Anterior cingulate cortex (tissue), 58 donors: ENCODE measurements at places on chromosomes 5 and 9.

DNA sequence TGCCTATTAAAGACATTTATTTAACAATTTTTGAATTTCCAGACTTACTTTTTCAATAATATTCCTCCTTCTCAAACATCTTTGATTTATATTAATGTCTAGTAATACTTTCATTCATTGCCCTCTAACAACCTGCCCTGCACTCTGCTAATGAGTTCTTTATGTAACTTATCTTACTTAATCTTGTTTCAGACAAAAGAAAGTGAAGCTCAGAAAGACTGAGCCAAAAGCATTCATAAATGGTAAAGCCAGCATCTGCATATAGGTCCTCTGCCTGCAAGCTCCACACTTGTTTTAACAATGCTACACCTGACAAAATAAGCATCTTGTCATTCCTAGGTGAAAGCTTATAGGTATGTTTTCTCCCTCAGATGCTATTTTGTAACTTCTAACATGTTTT, 2.4 kb upstream of the TNPO1 start:
- DNase-seq: no peak

- DNase-seq: no peak
Observed at GRCh38 chr9:32741706-32742105, 41.6 kb upstream of the TMEM215 start.

DNA sequence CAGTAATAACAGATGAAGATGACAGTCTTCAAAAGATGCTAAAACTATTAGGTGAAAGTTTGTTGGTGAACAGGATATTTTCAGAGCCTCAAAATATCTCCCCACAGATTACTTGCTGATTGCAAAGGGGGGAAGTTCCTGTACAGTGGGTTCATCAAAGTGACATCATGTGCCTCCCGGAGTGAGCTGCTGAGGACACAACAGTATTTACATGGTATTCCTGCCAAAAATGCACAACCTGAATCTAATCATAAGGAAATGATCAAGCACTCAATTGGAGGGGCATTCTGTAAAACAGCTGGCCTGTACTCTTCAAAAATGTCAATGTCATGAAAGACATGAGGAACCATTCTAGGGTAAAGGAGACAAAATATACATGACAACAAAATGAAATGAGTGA, 18.9 kb upstream of the GLIS3 start:
- no peak for DNase-seq

GRCh38 chr5:148898413-148899075, 72.1 kb downstream of the ADRB2 start:
- no peak for DNase-seq

- peak; percentile 10 for DNase-seq
Observed at GRCh38 chr9:12972608-12973589, 198.1 kb downstream of the LURAP1L start.

GRCh38 chr5:115306011-115306536, 9.6 kb upstream of the CCDC112 start:
- no peak for DNase-seq

DNA sequence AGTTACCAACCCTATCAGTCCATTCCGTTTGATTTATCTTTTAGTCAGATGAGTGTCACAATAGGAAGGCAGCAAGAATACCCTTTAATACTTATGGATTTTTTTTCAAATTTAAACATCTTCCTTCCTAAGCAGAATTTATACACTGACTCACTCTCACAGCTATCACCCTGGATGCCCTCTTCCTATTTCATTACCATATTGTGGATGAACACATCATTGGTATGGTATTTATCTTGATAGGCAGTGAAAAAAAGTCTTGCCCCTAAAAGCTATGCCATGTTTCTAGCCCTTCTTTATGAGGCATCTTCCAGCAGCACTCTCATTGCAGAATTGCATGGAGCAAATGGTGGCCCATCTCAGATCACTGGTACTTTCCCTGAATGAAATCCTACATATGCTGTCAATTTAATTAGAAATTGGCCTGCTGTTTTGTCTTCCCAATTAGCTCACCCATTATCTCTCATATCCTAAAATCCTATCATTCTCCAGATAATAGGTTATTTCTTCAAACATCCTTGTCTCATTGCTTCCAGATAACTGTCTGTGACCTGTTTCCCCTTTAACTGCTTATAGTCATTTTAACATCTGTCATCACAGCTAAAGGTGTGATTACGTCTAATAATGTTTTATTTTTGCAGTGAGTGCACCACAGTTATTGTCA, 433.5 kb upstream of the POU5F2 start:
- DNase-seq: no peak

DNA sequence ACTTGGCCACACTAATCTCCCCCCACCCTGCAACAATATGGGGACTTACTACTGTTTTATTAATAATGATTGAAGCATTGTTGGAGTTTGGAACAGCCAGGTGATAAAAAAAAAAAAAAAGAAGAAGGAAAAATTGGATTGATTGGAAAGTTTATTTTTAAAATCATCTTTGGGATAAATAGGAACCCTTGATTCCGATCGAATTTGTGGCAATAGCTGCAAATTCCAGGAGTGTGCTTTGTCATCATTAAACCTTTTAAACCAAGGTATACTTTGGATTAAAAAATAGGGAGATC, 907 bp upstream of the NR2F1 start:
- no peak for DNase-seq

DNA sequence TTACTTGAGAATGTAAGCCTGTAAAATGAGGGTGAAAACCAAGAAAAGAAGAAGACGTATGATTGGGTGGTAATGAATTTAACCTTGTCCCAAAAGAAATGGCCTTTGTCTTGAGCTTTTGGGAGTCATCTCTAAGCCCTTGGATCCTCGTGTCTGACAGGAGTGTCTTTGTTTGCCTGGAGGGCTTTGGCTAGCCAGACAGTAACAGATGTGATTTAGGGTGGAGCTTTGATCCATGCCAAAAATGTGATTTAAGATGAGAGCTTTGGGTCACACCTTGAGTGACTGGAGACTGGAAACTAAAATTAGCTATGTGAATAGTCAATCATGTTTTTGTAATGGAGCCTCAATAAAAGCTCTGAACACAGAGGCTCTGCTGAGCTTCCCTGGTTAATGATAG, 25.9 kb upstream of the ZFAND5 start:
- DNase-seq: no peak

- DNase-seq: no peak
Observed at GRCh38 chr5:134577022-134577795, 51.7 kb downstream of the JADE2 start.

GRCh38 chr5:27473307-27474046, 435.1 kb upstream of the CDH9 start:
- DNase-seq: no peak

GRCh38 chr9:106277966-106278365, 583.6 kb downstream of the TMEM38B start:
- DNase-seq: no peak

DNA sequence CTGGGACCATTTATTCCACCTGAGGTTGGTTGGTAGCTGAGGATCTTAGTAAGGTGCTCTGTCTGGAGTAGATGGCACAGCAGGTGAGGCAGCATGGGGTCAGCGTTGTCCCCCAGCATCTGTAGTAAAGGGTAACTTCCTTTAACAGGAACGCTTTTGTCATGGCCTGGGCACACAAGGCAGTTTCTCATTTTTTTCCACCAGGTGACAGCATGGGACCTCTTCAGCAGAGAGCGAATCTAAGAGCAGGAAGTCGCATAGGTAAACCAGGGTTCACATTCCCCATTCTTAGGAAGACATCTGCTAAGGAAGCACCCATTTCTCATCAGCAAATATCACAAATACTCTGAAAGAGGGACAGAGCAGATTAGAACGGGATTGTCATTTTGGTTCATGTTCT, 56.5 kb downstream of the GPR107 start:
- no peak for DNase-seq

DNA sequence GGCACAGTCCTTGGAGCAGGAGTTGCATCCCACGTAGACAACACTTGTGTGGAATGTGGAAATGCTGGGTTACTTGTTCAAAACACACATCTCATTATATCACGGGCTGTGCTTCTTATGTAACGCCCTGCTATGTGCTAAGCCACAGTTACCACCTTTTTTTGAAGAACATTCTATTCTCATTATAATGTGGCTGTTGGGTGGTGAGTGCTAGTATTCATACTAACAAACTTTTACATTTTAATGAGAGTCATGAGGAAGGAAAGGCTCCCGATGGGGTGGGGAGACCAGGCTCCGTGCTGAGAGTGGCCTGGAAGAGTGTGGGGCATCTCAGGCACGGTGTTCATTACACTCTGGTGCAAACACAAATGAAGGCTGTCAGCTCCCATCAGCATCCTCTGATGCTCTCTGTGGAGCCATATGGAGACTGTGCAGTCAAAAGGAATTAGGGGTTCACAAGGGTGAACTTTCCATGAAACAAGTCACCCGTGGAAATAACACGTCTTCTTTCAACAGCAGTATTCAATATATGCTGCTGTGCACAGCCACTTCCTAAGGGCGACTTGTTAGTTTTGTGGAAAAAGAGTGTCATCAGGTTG, 153.1 kb upstream of the RAPGEF1 start:
- DNase-seq: no peak

GRCh38 chr9:70859694-70860093, 261.7 kb downstream of the TRPM3 start:
- no peak for DNase-seq

DNA sequence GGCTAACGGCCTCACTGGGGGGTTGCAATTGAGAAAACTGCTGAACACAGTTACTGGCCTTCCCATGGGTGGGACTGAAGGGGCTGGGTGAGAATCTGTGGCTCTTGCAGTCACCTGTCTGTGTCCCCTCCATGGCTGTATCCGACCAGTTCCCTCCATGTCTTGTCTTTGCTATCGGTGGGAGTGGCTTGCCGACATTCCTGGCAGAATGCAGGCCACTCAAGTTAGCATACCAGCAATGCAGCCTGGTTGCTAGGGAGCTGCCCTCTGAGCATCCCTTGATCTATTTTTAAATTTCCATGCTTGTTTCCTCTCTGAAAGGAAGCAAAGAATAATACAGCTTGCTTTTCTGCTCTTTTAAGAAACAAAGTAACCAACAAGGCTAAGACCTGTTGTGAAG, 1509.7 kb upstream of the WWC1 start:
- DNase-seq: no peak

DNA sequence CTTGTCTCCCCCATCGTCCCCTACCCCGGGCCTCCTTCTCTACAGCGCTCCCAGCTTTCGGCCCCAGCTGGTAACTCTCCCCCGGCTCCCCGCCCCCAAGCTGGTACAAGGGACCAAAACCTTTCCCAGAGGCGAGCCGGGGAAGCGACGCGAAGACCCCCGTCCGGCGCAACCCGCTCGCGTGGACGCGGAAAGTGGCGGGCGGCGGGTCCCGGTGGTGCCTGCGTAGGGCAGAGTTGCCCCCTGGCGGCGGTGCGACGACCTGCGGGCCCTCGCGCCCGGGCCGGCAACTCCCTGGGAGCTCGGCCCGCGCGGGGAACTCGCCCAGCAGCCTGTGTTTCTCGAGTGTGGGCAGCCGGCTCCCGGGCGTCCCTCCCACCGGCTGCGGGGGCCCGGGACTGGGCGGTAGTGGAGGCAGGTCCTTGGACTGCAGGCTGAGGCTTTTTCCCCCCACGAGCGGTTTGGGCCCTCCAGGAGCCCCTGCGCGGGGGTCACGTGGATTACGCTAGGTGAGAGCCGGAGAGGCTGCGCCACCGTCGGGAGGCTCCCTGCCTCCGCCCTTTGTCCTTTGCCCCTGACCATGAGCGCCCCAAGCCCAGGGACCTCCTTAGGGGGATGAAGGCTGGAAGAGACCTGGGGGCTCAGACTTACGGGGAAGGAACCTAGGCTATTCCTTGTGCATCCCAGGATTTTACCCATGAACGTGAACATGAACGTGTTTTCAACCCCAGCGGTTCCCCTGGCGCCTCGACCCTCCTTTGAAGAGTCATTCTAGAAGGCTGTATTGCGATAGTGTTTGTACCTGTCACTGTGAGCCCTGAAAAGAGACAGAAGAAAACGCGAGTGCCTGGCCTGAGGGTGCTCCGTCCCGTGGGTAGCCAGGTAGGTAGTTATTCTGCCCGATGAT, 2.9 kb upstream of the FOXD1 start:
- DNase-seq: no peak

GRCh38 chr9:133248726-133249295, 26.2 kb downstream of the ABO start:
- DNase-seq: no peak

GRCh38 chr5:170746075-170746960, 37.2 kb upstream of the GABRP start:
- no peak for DNase-seq

GRCh38 chr5:172456076-172456722, 1.9 kb upstream of the SH3PXD2B start:
- DNase-seq: no peak

GRCh38 chr5:132445640-132445923, 45.0 kb downstream of the IRF1 start:
- no peak for DNase-seq

- no peak for DNase-seq
Observed at GRCh38 chr9:136017289-136018190, 56.4 kb upstream of the UBAC1 start.

- DNase-seq: no peak
Observed at GRCh38 chr5:96822686-96823459, 15.1 kb upstream of the ERAP1 start.

DNA sequence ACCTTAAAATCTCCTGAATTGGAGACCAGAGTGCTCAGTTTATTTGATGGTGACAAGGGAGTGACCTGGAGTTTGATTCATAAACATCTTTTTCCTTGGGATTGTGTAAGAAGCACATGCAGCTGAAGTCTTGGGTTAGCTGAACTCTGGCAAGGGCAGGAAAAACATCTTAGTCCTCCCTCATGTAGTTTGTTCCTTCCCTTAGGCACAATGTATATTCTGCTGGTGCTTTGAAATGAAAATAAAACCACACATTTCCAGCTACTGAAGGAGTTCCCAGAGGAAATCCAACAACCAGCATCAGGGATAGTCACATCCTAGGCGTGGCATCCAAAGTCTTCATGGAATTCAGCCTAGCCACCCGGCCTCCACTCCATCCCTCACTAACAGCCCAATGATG, 95.2 kb upstream of the PAPPA start:
- DNase-seq: no peak

DNA sequence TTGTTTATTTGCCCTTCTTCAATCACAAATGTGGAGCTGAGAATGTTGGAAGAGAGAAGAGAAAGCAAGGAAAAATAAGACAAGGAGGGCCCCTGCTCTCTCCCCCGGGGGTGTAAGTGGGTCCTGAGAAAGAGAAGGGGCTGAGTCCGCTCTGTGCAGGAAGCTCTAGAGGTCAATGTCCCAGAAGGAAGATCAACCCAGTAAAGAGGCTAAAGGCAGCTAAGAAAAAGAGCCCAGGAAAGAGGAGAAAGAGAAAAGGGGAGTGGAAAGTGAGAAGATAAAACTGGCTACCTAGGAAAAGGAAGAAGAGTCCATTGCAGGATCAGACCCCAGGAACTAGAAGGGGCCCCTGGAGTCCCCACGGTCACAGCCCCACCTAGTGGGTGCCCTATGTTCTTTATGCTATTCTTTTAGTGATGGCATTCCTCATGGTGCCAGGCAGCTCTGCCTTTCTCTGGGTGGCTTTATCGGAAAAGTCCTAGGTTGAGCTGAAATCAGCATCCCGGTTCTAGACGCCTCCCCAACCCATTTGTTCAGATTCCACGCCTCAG, 583.4 kb downstream of the ACTL7B start:
- peak; percentile 38 for DNase-seq
